NCI-H226 (cell line): ENCODE measurements at places on chromosomes 11 and 22.

GRCh38 chr22:19110646-19111045 lies 11.6 kb downstream of the DGCR2 start:
- DNase-seq, result no peak

DNA sequence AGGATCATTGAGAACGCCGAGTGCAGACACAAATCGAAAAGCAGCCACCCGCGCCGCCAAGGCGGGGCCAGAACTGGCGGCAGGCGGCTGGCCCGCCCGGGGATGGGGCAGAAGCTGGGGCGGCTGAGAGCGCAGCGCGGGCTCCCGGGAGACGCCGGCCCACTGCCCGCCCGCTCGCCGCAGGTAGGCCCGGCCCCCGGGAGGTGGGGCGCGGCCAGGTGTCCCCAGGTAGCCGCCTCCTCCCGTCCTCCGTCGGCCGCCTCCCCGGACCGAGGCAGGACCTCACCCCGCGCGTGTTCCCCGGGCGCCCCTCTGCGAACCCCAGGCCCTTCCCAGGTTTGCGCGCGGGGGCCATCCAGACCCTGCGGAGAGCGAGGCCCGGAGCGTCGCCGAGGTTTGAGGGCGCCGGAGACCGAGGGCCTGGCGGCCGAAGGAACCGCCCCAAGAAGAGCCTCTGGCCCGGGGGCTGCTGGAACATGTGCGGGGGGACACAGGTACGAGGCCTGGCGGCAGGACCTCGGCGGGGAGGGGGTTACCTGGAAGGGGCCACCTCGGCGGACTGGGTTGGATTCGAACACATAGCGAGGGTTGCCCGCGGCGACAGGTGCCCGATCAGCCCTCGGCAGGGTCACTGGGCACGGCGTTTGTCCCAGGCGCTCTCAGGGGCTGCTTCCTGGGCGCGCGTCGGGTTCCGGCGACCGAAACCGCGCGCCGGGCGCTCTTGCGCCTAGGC lies at the start of gene PRRG4:
Gene PRRG4, plus strand, starts transcription at position 248 of the 733 bp plus-strand sequence. CDS start 603 bp downstream, outside the sequence.
- no peak for DNase-seq

GRCh38 chr11:16347928-16348685 lies 8.2 kb downstream of the SOX6 start:
- DNase-seq, result no peak

- no peak for DNase-seq
Measured at GRCh38 chr22:48228468-48228867, 1466.0 kb downstream of the TBC1D22A start.

- peak; percentile 92 for DNase-seq
Measured at GRCh38 chr11:111846063-111846462, 25.3 kb downstream of the ALG9 start.

GRCh38 chr22:49869845-49870712 lies 16.4 kb downstream of the ZBED4 start:
- no peak for DNase-seq

- no peak for DNase-seq
Measured at GRCh38 chr22:22712666-22713365, 68.4 kb downstream of the GGTLC2 start.

DNA sequence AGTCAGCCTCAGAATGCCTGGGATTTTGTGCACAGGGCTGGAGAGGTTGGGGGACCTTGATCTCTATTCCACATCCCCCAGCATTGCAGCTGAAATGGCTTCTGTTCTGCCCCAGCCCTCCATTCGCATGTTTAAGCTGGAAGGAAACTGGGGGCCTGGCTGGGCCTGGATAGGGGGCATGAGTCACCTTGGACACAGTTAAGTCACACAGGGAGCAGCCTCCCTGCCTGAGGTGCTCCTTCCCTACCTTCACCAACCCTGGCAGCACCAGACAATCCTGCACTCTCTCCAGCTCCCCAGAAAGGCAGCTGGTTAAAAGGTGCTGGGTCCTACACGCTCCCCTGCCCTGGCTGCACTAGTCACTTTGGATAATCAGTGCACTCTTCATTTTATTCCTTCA lies 763 bp downstream of the SMIM45 start:
- DNase-seq, result no peak

DNA sequence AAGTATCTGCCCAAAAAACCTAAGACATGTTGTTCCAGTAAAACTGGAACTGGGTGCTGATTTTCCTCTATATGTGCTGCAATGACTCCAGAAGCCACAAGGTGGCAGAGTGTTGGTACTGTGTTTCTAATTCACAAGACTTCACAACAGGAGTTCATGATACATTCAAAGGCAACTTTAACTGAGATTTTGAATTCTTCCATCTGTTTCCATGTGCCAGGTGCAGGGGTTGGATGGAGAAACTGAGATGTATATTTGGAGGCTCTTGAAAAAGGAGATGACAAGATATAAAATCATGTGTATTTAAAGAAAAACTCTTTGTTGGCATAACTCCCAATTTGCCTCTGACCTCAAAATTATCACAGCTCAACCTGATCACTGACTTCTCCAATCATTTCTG lies 1098.6 kb upstream of the CCDC90B start:
- DNase-seq, result no peak

- no peak for DNase-seq
Measured at GRCh38 chr11:120740380-120740779, 228.8 kb downstream of the GRIK4 start.

- no peak for DNase-seq
Measured at GRCh38 chr11:105915021-105915420, 107.0 kb downstream of the MSANTD4 start.

DNA sequence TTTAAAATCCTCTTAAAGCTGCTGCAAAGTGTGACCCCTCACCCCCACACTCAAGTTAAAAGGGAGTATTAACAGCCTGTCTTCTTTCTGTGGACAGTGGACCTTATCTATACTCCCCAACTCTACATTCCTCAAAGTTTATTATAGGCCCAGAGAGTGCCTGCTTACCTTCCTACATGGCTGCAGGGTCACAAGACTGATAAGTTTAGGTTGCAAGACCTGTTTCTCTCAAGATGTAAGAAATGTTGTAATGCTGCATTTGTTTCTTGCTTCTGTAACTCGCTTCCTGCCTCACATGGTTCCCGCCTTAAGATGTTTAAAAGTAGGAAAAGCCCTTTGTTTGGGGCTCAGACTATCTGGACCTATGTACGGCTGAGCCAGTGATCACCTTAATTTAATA lies 10.1 kb upstream of the NXPE1 start:
- DNase-seq, result no peak

- no peak for DNase-seq
Measured at GRCh38 chr22:22714600-22715335, 70.4 kb downstream of the GGTLC2 start.

DNA sequence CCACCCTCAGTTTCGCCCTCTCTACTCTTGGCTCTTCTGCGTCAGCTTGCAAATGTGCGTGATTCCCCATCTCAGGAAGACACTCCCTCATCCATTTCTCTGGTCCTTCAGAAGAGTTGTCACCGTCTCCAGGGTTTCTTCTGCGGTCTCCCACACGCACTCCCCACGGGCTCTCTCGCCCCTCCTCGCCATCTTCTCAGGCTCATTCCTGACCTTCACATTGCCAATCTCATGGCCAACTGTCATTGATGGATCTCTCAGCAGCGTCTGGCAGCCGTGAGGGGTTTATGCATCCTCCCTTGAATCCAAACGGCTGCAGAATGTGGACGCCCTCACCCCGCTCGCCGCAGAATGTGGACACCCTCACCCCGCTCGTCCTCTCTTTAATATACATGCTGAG lies 10.5 kb downstream of the SYNGR1 start:
- DNase-seq, result no peak

GRCh38 chr11:88377646-88378045 lies 40.1 kb upstream of the CTSC start:
- DNase-seq, result no peak

- DNase-seq, result no peak
Measured at GRCh38 chr22:45599836-45600577, 71.6 kb upstream of the ATXN10 start.

GRCh38 chr11:26909991-26910591 lies 83.8 kb upstream of the FIBIN start:
- no peak for DNase-seq

- DNase-seq, result no peak
Measured at GRCh38 chr22:29028468-29028867, 33.2 kb downstream of the C22orf31 start.

DNA sequence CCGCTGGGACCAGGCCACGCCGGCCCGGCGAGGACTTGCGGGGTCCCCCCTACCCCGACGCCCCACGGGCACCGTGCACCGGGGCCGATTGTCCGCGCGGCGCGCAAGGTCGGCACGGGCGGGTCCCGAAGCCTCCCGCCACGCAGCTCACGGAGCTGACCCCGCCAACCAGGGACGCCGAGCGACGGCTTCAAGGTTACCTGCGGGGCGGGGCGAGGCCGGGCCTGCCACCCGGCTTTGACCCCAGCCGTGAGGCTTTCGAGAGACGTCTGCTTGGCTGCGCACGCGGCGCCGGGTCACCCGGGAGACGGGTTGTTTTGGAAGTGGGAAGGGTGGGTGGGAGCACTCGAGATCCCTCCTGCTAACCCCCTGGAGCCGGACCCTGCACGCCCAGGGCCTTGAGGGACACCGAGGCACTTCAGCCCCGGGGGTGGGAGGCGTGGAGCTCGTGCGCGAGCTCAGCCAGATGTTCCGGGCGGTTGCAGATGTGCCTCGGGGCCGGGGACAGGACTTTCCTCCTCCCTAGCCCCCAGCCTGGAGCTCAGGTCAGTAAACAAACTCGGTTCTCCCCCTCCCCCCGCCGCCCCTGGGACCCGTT lies 3.2 kb upstream of the WNT11 start:
- no peak for DNase-seq

DNA sequence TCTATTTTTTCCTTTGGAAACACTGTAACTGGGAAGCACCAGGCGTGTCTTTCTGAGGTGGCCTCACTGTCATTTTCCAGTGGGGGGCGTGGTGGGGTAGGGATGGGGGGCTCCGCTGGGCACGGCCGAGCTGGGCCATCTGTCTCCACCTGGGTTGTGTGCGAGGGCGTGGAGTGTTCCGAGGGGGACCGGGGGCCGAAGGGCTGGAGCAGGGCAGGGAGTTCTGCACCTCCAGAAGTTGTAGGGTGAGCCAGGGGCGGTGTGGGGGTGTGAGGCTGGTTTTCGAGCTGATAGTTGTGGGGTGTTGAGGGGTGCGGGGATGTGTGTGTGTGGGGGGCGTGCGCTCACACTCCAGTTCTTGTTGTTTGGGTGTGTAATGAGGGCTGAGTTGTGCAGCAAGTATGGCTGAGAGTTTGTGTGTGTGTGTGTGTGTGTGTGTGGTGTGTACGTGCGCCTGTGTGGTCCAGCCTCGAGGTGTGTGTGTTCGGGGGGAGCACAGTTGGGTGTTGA lies 10.8 kb downstream of the YPEL4 start:
- no peak for DNase-seq

- peak; percentile 84 for DNase-seq
Measured at GRCh38 chr11:27218421-27219038, 144.5 kb downstream of the CCDC34 start.

- peak; percentile 23 for DNase-seq
Measured at GRCh38 chr11:102158164-102158735, 48.0 kb downstream of the YAP1 start.

DNA sequence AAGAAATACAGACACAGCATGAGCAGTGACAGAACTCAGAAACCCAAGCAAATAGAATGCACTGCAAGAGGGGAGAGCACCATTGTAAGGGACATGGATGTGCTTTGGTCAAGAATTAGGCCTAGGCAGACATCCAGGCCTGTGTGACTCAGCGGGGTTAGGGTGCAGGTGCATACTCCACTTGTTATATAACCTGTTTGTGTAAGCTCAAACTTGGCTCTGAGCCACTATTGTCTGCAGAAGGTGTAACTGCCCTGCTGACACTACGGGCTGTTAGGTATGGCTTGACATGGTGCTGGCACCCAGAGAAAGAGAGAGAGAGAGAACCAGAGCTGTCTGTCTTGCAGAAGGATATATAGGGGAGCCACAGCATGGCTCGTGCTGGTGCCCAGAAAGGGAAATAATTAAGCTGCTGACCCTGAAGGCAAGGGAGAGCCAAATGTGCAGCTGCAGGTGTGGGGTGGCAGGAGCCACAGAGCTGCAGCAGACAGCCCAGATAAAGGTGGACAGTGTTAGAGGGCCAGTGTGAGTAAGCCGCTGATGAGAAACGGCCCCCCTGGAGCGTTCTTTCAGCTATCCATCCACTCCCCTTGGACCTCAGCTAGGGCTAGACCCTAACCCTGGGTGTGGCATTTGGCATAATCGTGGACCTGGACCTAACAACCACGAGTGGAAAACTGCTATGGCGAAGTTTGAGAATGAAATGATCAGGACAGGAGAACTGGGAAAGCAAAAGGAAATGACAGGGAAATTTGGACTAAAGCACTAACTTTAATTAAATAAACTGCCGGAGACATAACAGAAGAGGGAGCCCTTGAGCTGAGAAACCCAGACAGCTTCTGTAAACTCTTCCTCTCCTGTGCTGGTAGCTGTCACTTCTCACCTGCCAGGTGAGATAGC lies 253.0 kb upstream of the CCDC179 start:
- DNase-seq, result peak; percentile 24

GRCh38 chr22:37808294-37808657 lies 542 bp downstream of the GCAT start:
- DNase-seq, result no peak

GRCh38 chr11:58805065-58805464 lies 39.4 kb downstream of the GLYATL2 start:
- DNase-seq, result peak; percentile 57

GRCh38 chr22:42768385-42769035 lies 47.8 kb upstream of the A4GALT start:
- DNase-seq, result no peak

DNA sequence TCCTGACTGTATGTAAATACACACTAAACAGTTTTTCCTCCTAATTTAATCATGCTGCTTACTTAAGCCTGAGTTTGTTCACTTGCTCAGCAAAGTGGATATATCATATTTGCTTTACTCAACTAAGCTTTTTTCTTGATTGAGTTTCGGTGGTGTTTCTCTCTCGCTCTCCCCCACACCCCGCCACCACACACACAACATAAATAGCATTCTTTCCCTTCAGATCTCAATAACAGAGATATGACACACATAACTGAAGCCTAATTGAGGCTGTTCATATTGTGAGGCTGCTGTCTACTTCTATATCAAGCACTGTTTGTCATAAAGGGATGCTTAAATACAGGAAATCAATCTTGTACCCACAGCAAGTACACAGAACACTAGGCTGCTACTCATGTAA lies 364.9 kb downstream of the FAT3 start:
- no peak for DNase-seq

GRCh38 chr11:33944693-33945424 lies 53.0 kb upstream of the LMO2 start:
- DNase-seq, result no peak

- no peak for DNase-seq
Measured at GRCh38 chr11:120020981-120021380, 116.9 kb downstream of the TRIM29 start.

GRCh38 chr11:110081462-110082376 lies 11.5 kb upstream of the ZC3H12C start:
- no peak for DNase-seq
